ENCODE measurements at places on chromosomes 7 and 10. TPM values are rescaled to one million over a fixed set of nuclear protein-coding genes. Genes with fewer than 3 reads are reported as not detected.

GRCh38 chr10:10676972-10677371, 340.7 kb upstream of the CELF2 start:
- no peak overlapping the region for H3K4me3 ChIP-seq
- no peaks in the 10 kb centered on the region for H3K27me3 ChIP-seq
- H3K36me3 ChIP-seq = no peaks in the 10 kb centered on the region
- no peak for DNase-seq

DNA sequence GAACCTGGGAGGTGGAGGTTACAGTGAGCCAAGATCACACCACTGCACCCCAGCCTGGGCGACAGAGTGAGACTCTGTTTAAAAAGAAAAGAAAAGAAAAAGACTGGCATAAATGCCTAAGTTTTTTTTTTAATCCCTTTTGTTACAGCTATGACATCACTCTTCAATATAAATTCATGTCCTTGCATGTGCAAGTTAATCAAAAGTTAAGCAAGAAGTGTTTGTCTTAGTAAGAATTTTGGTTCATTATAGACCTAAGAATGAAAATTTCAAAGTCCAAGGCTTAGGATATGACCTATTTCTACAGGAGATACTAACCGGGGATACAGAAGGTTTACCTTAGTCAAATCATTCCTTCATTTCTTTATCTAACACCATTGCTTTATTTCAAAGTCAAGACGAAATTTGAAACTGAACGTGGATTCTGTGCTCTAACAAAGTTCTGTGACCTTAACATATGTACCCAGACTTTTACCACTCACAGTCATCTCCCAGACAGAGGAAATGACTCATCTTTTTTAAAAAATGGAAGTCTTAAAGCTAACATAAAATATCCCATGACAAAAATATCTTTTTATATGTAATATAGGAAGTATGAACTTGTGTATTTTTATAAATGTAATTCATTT, 29.3 kb upstream of the ITGB8 start:
- H3K27me3 ChIP-seq = no peaks in the 10 kb centered on the region
- H3K36me3 ChIP-seq = peaks cover under 1% of the 10 kb centered on the region
- DNase-seq = no peak
- no peak overlapping the region for H3K4me3 ChIP-seq
- H3K4me1 ChIP-seq = peaks cover 55% of the 10 kb centered on the region

DNA sequence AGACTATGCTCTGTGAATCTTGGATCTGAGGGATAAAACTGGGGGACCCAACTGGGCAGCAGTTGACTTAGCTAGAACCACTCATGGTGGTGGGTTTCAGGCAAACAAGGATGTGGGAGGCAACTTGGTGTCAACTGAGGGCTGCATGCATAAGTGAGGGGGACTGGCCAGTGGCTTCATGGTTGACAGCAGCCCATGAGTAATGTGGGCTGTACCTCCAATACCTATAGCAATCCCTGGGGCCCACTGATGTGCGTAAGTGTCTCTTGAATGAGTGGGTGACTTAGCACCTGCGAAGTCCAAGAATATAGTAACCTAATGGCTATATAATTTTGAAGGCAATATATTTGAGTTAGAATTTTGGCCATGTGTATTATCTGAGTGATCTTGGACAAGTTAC, 13.7 kb upstream of the MAP3K8 start:
- peaks cover 49% of the 10 kb centered on the region for H3K4me1 ChIP-seq
- H3K27me3 ChIP-seq = no peaks in the 10 kb centered on the region
- peaks cover 14% of the 10 kb centered on the region for H3K36me3 ChIP-seq
- H3K27ac ChIP-seq = no peak overlapping the region
- no peak overlapping the region for H3K4me3 ChIP-seq

DNA sequence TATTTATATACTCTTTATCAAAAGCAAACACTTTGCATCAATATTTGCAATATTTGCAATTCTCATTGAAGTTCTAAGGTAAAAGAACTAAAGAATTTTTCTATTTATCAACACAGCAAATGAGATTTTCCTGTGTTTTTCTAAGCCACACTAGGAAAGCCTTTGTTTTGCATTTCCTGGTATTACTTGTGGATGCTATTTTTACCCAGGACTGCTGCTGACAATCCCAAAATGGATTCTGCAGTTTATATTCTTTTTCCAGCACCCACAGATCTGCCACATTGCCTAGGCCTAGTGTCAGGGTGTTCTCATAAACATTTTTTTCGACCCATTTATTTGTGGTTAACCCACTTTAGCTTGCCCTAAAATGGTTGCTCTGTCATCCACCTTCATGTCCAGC, 25.9 kb downstream of the LRRC17 start:
- DNase-seq = no peak
- no peaks in the 10 kb centered on the region for H3K27me3 ChIP-seq
- H3K4me3 ChIP-seq = no peak overlapping the region

DNA sequence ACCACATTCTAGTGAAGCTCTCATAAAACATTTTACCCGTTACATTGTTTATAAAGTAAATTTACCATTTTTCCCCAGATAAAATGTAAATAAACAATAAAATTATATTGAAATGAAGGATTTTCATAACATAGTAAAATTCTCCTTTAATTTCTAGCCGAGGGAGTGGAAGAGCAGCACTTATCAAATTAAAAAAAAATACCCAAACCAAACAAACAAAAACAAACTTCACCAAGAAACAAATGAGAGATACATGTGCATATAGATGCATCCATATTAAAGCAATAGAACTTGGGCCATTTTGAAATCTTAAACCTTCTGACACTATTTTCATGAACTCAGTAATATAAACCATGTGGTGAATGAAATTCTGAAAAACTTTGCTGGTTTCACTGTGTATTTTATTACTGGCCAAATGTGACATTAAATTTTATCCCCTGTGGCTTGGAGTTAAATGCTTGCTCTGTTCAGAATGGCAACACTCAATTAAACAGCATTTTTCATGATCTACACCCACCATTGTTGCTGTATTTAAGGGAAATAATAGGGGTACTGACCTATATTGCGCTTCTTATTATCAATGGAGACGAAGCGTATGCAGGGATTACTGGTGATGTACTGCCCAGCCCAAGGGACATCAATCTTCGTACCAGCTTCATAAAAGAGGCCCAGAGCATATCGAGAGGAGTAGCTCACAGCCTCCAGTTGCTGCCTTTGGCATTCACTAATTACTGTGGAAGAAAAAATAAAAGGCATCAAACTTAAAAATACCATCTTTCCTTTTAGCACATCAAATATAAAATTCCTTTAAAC, 220.9 kb downstream of the RNLS start:
- H3K27ac ChIP-seq = no peak overlapping the region
- no peaks in the 10 kb centered on the region for H3K27me3 ChIP-seq
- H3K4me1 ChIP-seq = no peaks in the 10 kb centered on the region
- no peak for DNase-seq
- H3K4me3 ChIP-seq = no peak overlapping the region

DNA sequence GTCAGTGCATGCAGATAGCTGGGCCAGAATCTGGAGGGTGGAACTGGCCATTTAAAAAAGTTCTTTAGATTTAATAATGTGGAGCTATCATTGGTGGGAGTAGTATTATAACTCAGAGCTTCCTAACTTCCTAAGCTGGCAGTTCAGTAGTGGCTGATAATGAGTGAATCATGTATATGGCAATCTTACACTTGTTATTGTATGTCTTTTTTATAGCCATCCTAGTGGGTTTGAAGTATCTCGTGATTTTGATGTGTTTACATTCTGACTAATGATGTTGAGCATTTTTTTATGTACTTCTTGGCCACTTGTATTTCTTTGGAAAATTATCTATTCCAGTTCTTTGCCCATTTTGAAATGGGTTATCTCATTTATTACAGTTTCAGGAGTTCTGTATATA, 15.4 kb downstream of the TFAM start:
- H3K4me1 ChIP-seq = no peaks in the 10 kb centered on the region
- DNase-seq = no peak
- H3K27me3 ChIP-seq = no peaks in the 10 kb centered on the region
- H3K4me3 ChIP-seq = no peak overlapping the region
- no peak overlapping the region for H3K27ac ChIP-seq

TRIM50 gene
- total RNA-seq = not detected

FKBP6 gene
- total RNA-seq = not detected

PDE6C gene
- total RNA-seq = not detected

TMEM176A gene
- 6.1 TPM for total RNA-seq

Measured in Calu3 (cell line).